ENCODE measurements at places on chromosomes 16 and 17.

DNA sequence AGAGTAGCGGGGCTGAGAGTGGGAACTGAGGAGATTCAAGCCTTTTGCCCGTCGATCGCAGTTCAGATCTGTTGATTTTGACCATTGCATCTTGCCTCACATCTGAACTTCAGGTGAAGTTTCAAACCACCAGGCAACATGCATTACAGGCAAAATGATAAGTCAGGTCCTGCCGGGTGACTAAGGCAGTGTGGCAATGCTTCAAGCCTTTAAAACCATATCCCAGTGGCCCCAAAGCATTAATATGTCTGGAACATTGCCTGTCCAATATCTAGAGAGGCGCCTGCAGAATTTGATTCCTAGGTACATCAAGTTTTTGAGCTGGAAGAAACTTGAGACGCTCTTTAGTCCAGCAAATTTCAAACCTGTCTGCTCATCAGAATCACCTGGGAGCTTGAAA lies 502.8 kb downstream of the MAF start:
- no peak for DNase-seq

DNA sequence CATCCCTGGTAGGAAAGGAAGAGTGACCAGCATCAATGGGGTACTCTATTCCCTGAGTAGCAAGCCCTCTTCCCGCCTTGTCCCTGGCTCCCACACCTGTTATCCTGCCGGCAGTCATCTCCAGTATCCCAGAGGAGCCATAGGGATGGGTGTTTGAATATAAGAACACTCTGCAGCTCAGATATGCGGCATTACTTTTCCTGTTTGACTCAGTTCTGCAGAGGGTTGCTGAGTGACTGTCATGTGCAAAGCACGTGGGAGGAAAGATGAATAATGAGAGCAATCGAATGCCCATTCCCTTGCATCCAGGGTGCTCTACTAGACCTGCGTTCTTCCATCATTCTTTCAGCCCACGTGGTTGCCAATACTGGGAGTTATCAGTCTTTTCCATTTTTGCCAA lies 115.1 kb downstream of the PRKCB start:
- DNase-seq, result no peak

DNA sequence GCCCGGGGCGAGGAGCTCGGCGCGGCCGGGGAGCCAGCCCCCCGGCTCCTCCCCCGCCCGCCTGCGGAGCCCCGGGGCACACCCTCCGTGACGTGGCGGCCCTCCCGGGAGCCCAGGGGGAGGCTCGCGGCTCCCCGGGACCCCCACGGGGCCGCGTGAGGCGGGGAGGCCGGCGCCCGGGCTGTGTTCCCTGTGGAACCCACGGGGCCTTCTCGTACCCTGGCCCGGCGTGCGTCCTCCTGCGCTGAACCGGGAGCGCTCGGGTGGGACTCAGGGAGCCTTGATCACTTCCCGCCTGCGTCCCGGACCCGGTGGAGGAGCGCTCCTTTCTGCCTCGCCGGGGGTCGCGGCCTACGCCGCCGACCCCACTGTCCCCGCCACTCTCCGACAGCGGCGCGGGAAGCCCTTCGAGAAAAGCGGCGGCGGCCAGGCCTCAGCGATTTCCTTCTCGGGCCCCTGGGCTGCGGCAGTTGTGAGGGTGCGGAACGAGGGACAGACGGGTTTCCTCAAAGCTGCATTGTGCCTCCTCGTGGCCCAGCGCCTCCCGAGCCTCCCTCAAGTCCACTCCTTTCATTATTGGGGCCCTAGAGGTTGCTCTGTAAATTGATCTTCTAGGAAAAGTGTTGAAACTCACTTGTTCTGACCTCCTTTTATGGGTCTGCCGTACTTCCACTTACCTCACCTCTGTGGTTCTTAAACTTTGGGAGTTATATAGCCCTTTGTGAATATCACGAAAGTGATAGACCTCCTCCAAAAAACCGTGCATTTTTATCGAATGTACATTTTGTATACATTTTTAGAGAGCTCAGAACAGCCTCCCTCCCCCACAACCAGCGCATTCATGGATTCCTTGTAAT lies 597 bp downstream of the LIG3 start:
- peak; percentile 65 for DNase-seq

GRCh38 chr16:727291-727977 lies 528 bp downstream of the HAGHL start:
- no peak for DNase-seq

DNA sequence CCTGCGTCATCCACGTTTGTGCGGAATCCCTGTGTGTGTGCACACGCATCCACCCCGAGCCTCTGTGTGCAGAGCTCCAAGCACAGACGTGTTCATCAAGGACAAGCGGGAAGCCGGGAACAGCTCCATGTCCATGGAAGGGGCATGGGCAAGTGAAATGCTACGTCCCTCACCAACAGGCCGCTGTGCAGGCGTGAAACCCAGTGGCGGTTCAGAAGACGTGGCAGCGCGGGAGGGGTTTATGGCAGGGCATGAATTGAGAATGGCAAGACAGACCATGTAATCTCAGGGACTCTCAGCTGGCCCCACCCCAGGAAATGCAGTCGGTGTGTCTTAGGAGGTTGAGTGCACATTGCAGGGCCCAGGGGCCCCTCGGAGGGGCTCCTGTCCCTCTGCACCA lies 52.7 kb downstream of the TBC1D16 start:
- no peak for DNase-seq

- DNase-seq, result no peak
Measured at GRCh38 chr17:41500131-41500911, 5.1 kb downstream of the KRT13 start.

- no peak for DNase-seq
Measured at GRCh38 chr17:78185981-78186691, 716 bp downstream of the TK1 start.

DNA sequence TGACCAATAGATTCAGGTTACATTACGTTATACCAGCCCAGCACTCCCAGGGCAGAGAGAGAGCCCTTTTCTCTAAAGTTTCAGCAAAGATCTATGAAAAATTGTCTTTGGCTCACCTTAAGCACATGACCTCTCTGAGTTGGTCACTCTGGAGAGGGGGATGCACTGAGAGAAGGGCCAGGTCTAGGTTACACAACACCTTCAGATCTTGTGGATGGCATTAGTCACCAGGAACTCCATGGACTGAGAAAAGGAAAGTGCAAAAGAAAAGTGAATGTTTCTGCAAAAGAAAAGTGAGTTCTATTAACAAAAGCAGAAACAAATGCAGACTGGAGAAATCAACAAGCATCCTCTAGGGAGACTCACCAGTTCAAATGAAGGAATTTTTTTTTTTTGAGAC lies 253.3 kb upstream of the SALL1 start:
- no peak for DNase-seq

GRCh38 chr16:50808929-50809538 lies 67.1 kb downstream of the CYLD start:
- no peak for DNase-seq

- no peak for DNase-seq
Measured at GRCh38 chr17:37146086-37147064, 197.6 kb downstream of the AATF start.

- DNase-seq, result no peak
Measured at GRCh38 chr17:41869426-41869825, 4.2 kb upstream of the KLHL11 start.

DNA sequence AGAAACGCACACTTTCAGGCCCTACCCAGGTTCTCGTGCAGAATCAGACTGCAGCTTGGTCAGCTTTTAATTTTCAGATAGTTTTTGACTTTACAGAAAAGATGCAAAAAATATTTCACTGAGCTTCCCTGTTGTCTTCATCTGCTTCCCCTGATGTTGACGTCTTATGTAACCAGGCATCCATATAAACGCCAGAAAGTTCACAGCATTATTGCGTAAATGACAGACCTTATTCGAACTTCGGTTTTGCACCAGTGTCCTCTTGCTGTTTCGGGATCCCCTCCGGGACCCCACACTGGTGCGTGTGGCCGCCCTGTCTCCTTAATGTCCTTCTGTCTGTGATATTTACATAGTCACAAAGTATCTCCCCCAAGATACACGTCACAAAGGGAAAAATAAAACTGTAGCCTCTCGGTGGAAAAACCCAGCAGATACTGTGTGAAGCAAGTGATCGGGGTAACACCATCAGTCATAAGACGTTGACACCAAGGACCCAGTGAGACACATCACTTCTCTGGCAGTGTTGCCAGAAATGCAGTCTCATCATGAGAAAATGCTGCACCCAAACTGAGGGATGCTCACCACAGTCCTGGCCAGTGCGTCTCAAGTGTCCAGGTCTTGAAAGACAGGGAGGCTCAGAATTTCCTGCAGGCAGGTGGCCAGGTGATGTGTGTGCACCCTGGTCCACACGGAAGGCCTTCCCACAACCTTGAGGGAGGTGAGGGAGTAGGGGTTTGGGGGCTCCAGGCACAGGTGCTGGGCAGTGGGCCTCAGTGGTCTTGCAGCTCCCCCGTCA lies 4.3 kb downstream of the BANP start:
- DNase-seq, result no peak

DNA sequence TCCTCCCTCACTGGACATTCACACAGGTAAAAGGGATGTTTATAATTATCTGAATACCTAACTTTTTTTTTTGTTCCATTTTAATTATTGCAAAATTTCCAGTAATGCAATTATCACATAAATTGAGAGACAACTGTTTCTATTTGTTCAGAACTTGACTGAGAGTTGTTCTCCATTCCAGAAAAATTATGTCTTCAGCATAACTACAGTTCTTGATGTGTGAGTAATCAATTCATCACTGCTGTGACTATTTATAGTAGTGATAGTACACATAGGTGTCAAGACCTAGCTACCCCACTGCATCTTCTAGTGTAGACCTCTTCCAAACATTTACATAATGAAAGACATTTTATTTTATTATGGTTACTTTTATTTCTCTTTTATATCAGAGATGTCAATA lies 5.8 kb upstream of the TNRC6A start:
- DNase-seq, result no peak

DNA sequence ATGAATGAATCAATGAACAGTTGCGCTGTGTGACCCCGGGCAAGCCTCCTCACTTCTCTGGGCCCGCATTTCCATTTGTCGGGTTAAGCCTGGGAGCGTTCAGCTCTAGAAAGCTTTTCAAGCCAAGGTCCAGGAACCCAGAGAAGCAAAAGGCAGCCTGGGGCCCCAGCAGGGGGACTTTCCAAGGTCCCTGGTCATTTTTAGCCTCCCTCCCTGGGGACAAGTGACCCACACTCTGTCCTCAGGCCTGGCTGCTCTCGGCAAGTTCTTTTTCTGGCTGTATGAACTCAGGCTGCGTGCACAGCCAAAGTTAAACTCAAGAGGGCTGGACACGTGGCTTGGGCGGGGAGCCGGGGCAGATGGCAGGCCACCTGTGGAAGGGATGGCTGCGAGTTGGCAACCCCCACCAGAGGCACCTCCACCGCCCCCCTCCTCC lies 41.4 kb upstream of the CIBAR2 start:
- no peak for DNase-seq

DNA sequence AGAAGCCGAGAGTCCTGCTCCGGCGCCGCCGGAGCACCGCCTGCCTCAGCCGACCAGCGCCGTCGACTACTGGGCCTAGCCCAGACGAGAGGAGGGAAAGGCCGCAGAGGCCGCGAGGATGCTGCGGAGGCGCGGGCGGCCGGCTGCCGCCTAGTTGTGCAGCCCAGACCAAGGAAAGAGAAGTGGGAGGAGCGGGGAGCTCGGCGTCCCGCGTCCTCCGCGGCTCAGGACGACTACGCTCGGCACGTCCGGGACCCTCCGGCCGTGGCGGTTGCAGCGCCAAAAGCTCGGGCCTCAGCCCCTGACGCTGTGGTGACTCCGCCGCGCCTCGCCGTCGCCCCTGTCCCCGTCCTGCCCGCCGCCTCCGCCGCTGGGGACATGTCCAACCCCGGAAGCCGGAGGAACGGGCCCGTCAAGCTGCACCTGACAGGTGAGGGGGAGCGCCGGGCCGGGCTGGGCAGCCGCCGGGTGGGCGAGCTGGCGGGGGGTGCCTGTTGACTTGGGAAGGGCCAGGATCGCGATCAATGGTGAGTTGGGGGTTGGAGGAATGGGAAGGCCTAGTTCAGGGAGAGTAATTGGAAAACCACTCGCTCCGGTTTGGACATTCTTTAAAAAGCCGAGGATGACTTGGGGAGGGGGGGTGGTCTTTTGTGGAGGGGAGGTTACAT lies 37.7 kb downstream of the RNF135 start:
- peak; percentile 36 for DNase-seq

DNA sequence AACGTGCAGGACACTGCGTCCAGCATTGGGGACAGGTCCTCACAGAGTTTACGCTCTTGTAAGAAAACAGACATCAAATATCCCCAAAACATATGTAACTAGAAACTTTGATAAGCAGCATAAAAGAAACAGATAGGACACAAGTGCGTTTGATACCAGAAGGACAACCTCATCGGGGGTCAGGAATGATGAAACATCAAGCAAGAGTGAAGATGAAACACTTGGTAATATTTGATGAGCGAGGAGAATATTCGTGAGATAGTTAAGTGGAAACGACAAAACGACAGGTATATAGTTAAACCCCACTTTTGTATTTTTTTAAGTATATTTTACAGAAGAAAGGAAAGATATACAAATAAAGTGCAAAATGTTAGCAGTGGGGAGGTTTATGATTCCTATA lies 55.9 kb downstream of the NXN start:
- DNase-seq, result no peak

- no peak for DNase-seq
Measured at GRCh38 chr17:82468692-82469091, 10.2 kb downstream of the NARF start.

DNA sequence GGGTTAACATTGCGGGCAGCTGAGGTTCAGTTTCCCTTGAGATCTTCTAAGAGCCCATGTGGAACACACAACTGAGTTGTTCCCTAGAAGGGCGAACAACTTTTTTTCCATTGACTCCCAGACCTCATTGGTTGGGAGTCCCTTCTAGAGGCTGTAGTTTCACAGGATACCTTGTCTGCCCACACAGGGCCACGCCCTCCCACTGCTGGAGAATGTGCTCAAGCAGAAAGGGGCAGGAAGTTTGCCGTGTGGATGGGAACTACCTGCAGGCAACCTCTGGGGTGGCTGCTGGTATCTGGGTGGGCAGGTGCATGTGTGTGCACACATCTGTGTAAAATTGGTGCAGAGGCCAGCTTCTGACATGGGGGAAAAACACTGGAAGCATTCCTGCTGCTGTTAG lies 178.8 kb upstream of the PSMD7 start:
- no peak for DNase-seq

- DNase-seq, result no peak
Measured at GRCh38 chr16:17018585-17018939, 452.2 kb downstream of the XYLT1 start.

- DNase-seq, result no peak
Measured at GRCh38 chr16:21613781-21614180, 14.4 kb downstream of the METTL9 start.

DNA sequence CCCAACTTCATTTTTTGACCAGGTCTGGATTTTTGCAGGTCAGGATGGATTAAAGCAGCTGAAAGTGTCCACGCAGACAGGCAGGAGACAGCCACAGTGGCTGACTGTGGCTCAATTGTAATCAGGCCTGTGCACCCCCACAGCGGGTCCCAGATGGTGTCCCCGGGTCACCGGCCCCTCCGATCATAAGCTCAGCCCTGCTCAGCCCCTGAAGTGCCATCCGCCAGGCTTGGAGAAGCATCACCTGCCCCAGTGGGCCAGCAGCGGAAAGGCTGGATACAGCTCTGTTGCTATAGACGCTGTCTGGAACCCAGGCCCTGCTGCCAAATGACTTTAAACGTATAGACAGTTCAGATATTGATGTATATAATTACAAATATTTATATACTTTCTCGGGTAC lies 60.6 kb downstream of the RPH3AL start:
- DNase-seq, result no peak
